ENCODE measurements at places on chromosomes 12 and 14.

GRCh38 chr14:103518422-103519042 lies 4.1 kb downstream of the CKB start:
- DNase-seq, result peak; percentile 65

- no peak for DNase-seq
Observed at GRCh38 chr14:32364941-32365340, 35.8 kb downstream of the AKAP6 start.

GRCh38 chr14:50936882-50937281 lies 7.4 kb downstream of the PYGL start:
- no peak for DNase-seq

DNA sequence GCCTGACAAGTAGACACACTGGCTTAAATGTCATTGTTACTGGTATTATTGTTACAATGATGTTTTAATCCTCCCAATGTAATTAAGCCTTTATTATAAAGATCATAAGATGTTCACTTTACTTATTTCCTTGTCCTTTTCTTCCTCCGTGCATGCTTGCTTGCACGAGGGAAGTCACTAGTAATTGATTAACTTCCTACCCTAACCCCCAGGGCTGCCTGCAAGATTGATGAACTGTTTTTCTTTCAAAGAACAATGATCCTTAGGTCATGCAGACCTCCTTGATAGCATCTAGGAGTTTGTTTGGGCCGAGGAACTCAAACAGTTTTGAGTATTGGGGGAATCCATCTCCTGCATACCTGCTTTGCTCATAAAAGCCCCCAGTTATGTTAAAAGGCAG lies 43.0 kb downstream of the GLRX5 start:
- DNase-seq, result no peak

DNA sequence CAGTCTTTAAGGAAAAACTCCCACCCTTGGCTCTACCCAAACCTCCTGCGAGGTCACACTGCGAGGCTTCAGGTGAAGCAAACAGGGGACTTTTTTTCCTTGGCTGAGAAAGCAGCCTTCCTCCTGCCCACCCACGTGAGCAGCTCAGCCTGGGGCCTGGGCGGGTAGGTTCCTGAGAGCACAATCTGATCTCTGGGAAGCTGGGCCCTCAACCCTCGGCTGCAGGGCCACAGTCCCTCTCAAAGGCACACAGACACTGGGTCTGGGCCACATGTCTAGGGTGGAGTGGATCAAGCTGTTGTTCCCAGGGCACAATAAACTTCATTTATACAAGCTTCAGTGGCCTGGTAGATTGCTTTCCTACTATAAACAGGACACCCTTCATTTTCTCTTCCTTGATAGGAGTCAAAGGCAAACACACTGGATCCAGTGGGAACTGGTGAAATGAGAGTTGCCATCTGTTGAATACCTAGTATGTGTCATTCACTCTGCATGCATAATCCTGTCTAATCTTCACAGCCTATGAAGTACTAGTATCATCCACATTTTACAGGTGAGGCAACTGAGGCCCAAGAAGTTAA lies 41.3 kb upstream of the PNMA1 start:
- DNase-seq, result no peak

Data from CD4-positive, alpha-beta T cell treated with Interleukin-10 for 1 hour (primary cell).